ENCODE measurements at places on chromosomes 7 and 10.

- DNase-seq: no peak
These were observed 38.9 kb upstream of the ANKRD1 start for GRCh38 chr10:90959826-90960225.

GRCh38 chr7:127865466-127865865 lies 165.8 kb downstream of the LRRC4 start:
- no peak for DNase-seq

GRCh38 chr10:4310172-4310571 lies 515.8 kb upstream of the AKR1E2 start:
- DNase-seq: no peak

DNA sequence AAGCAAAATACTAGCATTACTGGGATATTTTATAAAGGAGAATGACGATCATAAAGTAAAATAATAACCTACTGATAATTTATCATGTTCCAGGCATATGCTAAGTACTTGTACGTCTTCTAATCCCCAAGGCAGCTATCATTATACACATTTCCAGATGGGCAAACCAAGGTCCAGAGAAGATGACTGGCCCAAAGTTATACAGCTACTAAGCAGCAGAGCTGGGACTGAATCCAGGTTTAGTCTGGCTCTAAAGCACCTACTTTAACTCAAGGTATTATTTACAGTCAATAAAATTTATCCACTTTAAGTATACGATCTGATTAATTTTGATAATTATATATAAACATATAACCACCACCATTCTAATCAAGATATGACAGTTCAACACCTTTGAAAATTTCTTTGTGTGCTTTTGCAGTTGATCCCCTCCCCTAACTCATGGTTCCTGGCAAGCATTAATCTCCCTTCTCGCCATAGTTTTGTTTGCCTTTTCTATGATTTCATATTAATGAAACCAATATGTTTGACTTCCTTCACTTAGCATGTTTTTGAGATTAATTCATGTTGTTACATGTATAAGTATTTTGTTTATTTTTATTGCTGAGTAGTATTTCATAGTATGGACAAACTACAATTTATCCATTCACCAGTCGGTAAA lies 126.7 kb downstream of the CPEB3 start:
- no peak for DNase-seq

- DNase-seq: no peak
These were observed 99.3 kb downstream of the LANCL2 start for GRCh38 chr7:55464422-55464821.

DNA sequence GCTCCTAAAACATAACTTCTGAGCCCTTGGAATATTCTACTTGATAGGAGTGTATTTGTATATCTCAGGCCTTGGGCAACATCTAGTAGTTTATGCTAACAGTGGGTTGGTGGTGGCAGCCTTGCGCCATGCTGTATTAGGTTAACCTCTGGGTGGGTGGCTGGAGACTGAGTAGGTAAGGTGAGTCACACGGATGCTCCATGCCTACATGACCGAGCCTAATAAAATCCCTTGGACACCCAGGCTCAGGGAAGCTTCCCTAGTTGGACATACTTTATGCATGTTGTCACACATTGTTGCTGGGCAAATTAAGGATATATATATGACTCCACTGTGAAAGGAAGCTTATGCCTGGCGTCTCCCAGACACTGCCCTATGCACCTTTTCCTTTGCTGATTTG lies 6.0 kb upstream of the DAGLB start:
- no peak for DNase-seq

DNA sequence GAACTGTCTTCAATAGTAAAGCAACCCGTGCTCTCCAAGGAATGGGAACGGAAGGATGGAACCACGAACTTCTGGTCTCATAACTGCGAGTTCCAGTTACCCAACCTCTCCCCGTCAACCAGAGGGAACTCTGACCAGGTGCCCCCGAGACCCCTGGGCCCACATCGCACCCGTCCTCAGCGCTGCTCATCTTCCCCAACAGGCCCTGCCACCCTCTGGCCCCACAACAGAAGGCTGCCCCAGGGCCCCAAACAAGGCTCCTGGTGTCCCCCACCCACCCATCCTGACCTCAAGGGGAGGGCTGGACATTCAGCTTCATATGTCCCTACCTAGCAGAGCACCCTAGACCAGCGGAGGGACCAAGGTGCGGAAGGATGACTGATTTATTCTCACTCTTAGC lies 22.7 kb downstream of the PITRM1 start:
- no peak for DNase-seq

DNA sequence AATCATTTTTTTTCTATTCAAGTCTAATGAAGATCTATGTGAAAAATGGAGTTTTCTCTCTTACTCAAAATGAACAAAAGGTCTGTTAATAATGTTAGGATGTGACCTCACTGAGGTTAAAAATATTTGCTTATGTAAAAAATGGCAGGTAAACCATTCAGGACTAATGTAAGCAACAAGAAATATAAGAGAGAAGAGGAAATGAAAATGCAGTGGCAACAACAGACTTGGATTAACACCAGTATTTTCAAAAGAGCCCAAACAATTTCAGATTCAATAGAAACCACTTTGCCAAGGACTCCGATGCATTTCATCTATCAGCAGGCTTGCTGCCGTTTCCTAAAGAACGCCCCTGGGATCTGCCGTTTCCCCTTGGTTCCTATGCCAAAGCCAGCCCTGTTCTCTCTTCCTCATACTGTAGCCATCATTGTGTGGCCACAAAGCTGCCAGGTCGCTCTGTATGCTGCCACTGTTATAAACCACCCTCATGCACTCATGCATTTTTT lies 66.4 kb downstream of the MTURN start:
- DNase-seq: no peak

- DNase-seq: no peak
These were observed 4.5 kb upstream of the CCDC6 start for GRCh38 chr10:59910867-59911266.

DNA sequence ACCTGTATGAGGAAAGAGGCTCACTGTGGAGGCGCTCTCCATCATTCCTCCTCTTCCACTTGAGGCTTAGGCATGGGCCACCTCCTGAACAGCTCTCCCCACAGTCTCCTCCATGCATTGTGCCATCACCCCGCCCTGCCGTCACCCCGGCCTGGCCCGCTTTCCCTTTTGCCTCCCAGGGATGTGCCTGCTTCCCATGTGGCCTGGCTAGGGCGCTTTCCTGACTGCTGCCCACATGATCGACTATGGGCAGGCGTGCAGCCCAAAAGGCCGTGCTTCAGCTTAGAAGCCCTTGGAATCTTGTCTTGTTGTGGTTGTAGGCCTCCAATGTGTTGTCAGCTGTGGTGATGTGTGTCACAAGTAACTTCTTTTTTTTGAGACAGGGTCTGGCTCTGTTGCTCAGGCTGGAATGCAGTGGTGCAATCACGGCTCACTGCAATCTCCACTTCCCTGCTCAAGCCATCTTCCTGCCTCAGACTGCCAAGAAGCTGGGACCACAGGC lies 1.8 kb upstream of the ACTR3C start:
- no peak for DNase-seq

DNA sequence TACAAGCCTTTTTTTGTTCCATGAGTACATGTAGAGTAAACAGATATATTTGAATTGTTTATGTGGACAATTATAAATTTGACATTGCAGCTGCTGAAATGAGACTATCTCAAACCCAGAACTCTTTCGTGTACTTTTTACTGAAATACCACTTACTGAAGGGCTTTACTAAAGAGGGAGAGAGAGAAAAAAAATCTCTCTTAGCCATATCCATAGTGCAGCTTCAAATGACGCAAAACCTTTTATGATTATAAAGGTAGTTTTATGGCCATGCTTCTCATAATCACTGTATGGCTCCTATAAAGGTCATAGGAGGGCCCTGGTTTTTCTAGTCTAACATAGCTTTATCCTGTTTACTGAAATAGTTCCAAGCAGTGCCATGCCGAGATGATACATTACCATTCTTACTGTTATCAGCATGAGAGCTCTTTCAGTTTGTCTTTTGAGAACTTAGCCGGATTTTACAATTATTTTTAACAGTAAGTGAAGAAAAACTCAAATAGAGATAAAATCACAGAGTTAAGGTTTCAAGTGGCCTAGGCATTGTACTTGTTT lies 35.1 kb downstream of the KCND2 start:
- DNase-seq: no peak

- DNase-seq: no peak
These were observed 22.5 kb downstream of the ST8SIA6 start for GRCh38 chr10:17431871-17432311.

- DNase-seq: no peak
These were observed 98.0 kb downstream of the ADAM12 start for GRCh38 chr10:126290232-126290631.

DNA sequence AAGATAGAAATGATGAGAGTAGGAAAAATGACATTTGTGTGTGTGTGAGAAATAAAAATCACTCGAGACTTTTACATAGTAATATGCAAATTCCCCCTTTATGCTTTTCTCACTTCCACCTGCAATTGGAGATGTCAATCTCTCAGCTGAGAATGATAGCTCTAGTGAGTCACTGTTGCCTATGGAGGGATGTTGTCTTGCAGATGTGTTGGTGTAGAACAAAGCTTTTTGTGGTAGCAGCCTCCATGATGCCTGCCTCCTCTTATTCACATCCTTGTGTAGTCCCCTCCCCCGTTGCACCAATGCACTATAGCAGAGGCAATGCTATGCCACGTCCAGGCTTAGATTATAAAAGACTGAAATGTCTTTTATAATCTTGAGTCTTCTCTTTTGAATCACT lies 33.8 kb downstream of the SPAG6 start:
- no peak for DNase-seq

GRCh38 chr7:65307651-65308299 lies 65.9 kb upstream of the ZNF92 start:
- DNase-seq: no peak

DNA sequence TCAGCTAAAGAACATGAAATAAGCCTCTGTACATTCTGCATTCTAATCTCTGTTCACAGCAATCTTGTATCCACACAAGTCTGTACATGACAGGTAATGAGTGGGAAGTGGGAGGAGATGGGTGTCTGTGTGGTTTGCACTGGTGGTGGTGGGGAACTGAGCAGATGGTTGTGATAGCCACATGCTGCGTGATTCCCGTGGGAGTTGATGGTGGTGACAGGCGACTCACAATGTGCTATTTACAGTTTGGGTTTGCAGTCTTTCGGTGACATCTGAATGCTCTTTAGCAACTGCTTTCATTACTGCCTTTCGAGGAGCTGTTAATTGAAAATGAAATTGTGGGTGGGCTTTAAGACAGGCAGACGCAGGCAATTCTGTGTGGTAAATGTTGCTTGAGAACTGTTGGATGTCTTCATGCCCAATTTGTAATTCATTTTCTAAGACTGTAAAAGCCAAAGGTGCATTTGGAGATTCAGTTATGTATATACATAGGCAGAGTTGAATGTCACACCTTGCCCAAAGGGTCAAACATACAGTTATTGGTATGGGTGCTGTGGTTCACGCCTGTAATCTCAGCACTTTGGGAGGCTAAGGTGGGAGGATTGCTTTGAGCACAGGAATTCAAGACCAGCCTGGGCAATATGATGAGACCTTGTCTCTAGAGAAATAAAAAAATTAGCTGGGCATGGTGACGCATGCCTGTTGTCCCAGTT lies 308.2 kb downstream of the AUTS2 start:
- DNase-seq: no peak

GRCh38 chr10:122259075-122259466 lies 12.0 kb upstream of the BTBD16 start:
- DNase-seq: no peak

GRCh38 chr10:80473692-80474596 lies 19.8 kb downstream of the TSPAN14 start:
- no peak for DNase-seq

- DNase-seq: no peak
These were observed 891.1 kb upstream of the GHITM start for GRCh38 chr10:83248106-83248631.

- DNase-seq: no peak
These were observed 93.1 kb downstream of the BMPER start for GRCh38 chr7:33998476-33998875.

DNA sequence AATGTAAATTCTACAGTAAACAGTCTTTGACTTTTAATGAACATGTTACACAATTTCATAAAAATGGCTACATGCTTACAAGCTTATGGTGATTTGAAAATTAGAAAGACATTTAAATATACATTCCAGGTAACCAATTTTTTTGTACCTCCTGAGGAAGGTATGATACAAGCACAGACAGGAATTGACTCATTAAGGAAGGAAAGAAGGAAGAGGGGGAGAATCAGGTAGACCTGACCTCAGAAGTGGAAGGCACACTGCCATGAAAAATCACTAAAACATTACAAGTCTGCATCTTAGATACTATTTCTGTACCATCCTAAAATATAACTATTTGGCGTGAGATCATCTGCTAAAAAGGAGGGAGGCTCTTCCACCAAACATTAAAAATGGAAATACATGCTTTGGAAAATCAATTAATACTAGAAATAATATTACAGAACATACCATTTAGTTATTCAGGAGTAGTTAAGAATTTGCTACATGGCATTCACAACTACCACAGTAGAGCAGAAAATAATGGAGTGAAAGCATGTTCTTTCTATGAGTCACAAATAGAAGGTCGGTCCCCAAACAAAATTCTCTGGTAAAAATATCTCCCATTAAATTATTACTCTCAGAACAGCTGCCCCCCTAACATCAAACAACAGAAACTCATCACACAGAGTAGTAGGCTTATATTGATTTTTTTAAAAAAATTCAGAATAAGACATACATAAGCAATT lies 15.2 kb downstream of the RAB11FIP2 start:
- DNase-seq: no peak

GRCh38 chr10:33396938-33397337 lies 62.5 kb upstream of the NRP1 start:
- DNase-seq: no peak

DNA sequence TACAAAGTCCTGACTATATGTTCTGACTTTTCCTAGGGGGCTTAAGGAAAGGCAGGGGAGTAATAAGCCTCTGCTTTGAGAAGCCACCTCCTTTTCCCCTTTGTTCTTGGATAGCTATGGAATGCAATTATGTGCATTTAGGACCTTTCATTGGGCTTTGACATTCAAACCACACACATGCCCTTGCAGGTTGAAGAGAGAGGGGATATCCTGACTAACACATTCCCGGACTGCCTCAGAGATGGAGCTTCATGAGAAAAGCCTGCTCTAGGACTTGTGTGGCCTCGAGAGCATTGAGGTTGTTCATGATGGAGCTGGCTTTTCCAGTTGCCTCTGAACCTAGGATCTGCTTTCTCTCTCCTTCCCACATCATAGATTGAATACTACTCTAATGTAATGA lies 694.5 kb downstream of the LRMDA start:
- DNase-seq: no peak

- DNase-seq: no peak
These were observed 74.0 kb downstream of the ARID5B start for GRCh38 chr10:61975391-61975932.
